ENCODE measurements at places on chromosomes 6 and 20. TPM values are rescaled to one million over a fixed set of nuclear protein-coding genes. Genes with fewer than 3 reads are reported as not detected.
A peak's percentile ranks its signal among the peaks of the same experiment; 100 is the strongest.

Gene PRND
- total RNA-seq, result 0.13 TPM

Gene FAM110A
- 5.9 TPM for total RNA-seq

Gene LKAAEAR1
- not detected for total RNA-seq

DNA sequence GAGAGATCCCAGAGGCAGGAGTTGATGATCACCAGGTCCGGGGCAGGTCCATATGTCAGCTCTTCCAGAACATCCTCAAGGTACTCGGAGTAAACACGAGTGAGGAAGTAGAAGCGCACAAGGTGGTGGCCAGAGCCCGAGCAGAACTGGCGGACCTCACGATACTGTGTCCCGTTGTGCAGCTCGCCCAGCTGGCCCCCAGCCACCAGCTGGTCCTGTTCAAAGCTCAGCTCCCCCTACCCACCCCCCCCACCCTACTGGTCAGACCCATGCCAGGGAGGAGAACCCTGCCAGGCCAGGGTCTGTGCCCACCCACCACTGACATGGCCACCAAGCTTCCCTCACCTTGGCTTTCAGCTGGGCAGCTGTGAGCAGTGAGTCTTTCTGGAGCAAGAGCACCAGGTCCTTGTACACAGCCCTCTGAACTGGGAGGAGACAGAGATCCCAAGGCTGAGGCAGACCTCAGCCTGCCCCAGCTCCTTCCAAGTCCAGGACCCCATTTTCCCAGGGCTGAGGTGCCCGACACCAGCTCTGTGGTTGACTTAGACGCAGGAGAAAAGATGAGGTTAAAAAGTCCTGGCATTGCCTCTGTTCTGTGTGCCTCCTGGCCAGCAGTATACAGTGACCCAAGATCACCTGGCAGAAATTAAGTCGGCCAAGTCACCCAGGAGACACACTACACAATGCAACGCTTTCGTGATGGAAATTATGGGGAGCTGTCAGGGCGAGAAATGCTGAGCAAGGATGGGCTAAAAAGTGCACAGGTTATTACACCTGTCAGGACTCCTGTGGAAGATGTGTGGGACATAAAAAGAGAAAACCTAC, 1.4 kb downstream of the PCED1A start:
- no peak overlapping the region for H3K27ac ChIP-seq
- H3K4me3 ChIP-seq, result peak overlapping the region; percentile 95
- H3K4me1 ChIP-seq, result peaks cover 19% of the 10 kb centered on the region
- no peaks in the 10 kb centered on the region for H3K36me3 ChIP-seq
